ENCODE measurements at places on chromosomes 12 and 14.
A peak's percentile ranks its signal among the peaks of the same experiment; 100 is the strongest.

DNA sequence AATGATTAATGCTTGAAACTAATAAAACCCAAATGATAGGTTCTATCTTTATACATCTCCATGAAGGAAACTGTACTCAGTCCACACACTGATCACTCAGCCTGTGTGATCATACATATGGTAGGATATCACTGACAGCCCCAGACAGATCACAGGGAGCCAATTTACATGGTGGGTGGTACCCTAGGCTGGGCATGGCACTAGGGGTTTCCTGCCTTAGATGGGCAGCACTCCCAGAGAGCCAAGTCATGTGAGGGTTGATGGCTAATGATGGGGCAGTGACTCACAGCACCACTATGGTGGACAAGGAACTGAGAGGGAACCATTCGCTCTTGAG lies 89.6 kb upstream of the PTPRR start:
- no peak for DNase-seq

DNA sequence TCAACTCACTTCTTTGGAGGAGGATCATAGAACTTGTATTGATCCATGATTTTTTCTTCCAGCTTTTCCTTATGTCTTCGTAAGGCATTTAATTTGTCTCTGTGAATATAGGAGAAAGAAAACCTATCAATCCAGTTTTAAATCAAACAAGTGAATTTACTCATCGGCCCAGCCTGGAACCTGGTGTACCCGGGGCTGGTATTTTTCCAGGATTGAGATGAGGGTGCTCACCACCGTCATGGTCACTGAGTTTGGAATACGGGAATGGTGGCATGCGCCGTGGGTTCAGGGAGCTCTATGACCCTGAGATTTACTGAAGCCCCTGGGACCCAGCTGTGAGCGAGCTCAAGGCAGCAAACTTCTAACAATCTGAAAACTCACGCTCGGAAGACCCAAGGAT lies 46.5 kb upstream of the GPR68 start:
- DNase-seq: no peak

- no peak for DNase-seq
Observed at GRCh38 chr14:93824518-93825234, 36.4 kb upstream of the PRIMA1 start.

DNA sequence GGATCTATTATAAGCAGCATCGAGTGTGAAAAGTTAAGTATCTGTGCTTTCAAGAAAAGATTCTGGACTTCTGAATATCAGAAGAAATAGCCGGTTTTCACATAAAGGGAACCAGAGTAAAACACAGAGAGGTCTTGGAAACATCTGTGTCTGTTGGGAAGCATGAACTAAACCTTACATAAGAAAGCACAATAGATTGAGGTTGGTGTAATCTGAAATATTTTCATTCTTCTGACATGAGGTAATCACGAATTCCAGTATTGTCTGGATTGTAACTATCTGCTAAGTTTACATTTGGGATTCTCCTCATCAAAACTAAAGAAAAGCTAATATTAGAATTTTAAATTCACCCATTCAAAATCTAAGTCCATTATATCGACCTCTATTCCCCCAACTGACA lies 161.3 kb downstream of the CPNE8 start:
- DNase-seq: no peak

DNA sequence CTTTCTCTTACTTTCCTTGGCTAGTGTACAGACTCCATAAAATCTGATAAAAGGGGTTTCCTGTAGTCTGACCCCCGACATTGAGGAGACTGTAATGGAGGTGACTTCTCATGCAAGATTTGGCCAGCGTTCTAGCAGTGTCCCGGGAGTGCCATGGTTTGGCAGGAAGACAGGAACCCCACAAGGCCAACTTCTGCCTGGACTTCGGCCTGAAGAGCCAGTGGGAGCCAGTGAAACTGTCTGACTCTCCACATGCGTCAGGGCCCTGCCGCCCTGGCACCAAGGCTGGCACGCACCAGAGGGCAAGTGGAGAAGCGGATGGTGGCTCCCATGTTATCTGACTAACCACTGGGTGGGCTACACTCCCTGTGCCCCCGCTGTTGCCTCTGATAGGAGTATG lies 70.5 kb downstream of the TMEM260 start:
- DNase-seq: no peak

- no peak for DNase-seq
Observed at GRCh38 chr12:132099739-132100138, 44.4 kb downstream of the DDX51 start.

GRCh38 chr12:50411051-50411660 lies 10.5 kb downstream of the LARP4 start:
- DNase-seq: peak; percentile 82

DNA sequence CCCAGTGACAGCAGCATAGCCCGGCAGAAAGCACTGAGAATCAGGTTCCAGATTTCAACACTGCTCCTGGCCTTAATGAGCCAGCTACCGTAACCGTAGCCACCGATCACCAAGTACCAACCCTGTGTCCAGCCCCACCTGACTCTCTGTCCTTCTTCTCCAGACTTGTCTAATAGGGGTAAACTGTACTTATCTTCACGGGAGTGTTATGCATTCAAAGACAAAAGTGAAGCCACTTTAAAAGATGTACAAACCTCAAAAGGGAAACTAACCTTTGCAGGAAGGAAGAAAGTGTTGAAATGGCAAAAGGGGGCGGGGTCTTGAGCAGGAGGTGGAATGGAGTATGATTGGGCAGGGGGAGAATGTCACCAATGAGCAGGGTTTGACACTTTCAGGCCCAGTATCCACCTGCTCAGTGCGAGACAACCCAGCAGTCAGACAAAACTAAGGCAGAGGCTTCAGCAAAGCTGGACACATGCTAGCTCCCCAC lies 226.1 kb downstream of the CHST11 start:
- no peak for DNase-seq

GRCh38 chr12:12083688-12084087 lies 12.9 kb downstream of the BCL2L14 start:
- no peak for DNase-seq

DNA sequence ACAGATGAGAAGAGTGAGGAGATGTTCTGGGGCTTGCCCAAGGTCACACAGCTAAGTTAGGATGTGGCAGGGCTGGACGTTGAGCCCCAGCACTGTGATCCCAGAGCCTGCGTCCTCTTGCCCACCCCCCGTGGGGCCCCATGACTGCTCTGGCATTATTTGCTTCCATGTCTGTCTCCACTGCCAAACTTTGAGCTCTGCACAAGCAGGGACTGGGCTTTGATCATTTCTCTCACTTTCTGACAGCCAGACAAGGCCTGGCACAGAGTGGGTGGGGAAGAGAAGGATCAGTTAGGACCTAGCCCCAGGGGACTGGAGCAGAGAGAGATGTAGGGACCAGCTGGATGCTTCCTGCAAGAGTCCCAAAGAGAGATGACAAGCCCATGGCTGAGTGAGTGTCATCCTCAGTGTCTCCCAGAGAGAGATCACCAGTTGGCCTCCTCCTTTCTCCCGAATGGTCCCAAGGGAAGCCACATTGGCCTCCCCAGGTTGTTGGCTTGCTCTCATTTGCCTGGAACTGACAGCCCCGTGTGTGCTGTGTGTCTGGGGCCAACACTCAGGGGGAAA lies 126.7 kb upstream of the PWP1 start:
- DNase-seq: no peak

GRCh38 chr12:27394676-27395075 lies 51.9 kb upstream of the SMCO2 start:
- no peak for DNase-seq

GRCh38 chr12:69101505-69101904 lies 137.9 kb upstream of the CPSF6 start:
- DNase-seq: no peak

- DNase-seq: no peak
Observed at GRCh38 chr14:102374264-102374663, 11.5 kb downstream of the TECPR2 start.

DNA sequence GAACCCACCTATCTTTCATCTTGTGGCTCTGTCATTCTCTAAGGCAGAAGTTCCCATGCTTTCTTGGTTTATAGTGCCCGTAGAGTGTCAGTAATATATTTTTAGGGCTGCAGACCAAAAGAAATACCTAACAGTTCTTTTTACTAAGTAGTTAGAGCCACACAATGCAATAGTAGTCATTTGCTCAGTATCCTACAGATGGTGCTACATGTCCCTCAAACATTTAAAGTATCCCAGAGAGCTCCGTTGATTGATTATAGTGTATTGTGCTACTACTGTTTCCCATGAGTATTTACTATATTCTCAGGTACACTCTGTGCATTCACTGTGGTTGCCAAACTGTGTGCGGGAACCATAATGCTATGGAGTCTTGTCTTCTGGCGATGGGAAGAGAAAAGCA lies 4.7 kb upstream of the PLBD1 start:
- no peak for DNase-seq

GRCh38 chr14:93994919-93995682 lies 2.0 kb upstream of the CCDC197 start:
- DNase-seq: no peak
